ENCODE measurements at places on chromosomes 4 and X.

GRCh38 chr4:147969573-147970385 lies 237.9 kb downstream of the ARHGAP10 start:
- no peak for DNase-seq

DNA sequence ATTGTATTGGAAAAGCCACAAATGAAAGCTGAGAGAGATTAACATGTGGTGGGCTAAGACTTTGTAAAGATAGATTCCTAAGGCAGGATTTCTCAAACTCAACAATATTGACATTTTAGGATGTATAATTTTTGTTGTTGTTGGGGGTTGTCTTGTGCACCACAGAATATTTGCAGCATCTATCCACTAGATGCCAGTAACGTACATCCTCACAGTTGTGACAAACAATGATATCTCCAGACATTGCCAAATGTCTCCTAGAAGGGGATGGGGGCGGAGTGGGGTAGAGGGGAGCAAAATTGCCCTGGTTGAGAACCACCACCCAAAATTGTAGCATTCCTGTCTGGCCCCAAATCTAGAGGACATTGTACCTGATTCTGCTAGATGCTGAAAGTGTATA lies 14.7 kb upstream of the CBR4 start:
- DNase-seq = no peak

GRCh38 chr4:113822555-113823290 lies 61.2 kb upstream of the CAMK2D start:
- no peak for DNase-seq

DNA sequence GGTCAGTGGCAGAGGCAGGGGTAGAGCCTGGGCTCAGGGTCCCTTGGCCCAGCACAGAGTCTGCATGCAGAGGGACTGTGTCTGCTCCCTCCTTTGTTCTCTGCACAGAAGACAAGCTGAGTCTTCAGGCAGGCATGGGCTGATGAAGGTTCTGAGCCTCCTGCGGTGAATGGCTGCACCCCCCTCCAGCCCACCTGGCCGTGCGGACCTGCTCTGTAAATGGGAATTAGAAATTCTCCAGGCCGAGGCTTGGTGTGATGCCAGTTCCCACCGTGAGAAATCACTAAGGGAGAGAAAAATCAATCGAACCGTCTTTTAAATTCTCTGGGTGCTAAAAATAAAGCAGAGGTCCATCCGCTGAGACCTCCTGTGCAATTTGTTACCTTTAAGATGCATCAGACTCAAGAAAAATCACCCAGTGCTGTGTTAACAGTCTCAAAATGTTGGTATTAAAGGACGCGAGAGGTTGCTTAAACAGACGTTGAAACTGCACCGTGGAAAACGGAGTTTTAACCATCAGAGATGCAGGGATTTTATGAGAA lies 96.0 kb downstream of the WFS1 start:
- DNase-seq = no peak

DNA sequence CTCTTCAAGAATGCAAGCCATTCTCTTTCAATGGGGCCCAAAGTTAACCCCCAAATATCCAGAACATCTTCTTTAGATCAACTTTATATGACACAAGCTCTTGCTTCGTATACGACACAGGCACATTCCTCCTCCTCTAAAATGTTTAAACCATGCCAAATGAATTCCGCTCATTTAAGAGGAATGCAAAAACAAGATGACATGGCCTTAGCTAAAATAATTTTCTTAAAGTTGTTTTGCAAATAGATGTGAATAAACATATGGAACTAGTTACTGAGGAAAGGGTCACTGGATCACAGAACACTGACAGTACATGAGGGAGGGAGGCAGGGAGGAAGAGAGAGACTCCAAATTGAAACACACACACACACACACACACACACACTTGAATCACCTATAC lies 97.4 kb downstream of the RASL11B start:
- no peak for DNase-seq

GRCh38 chrX:134443461-134443860 lies 16.5 kb upstream of the HPRT1 start:
- DNase-seq = no peak

DNA sequence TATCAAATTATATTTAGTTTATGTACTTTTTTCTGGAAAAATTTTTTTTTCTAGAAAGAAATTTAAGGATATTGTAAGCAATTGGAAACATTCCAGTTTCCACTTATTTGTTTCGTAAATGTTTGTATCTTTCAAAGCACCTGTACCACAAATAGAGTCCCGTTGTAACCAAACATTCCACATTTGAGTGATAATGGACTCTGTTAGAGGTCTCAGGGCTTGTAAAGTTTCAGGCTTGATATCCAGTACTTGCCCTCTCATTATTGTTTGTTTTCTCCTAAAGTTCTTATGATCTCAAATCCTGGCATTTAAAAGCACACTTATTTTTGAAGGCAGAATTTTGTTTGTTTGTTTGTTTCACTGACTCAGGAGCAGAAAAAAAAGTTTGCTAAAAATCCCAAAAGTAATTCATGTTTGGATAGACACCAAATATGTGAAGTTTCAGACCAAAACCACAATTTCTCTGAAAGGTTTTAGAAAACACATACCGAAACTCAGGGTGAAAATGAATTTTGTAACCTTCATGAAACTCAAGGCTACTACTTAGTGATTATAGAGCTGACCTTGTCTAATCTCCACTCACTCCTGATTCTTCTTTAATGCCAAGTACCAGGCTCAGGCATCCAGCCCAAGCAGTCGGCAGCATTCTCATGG lies 5.7 kb upstream of the TMEM192 start:
- DNase-seq = no peak

DNA sequence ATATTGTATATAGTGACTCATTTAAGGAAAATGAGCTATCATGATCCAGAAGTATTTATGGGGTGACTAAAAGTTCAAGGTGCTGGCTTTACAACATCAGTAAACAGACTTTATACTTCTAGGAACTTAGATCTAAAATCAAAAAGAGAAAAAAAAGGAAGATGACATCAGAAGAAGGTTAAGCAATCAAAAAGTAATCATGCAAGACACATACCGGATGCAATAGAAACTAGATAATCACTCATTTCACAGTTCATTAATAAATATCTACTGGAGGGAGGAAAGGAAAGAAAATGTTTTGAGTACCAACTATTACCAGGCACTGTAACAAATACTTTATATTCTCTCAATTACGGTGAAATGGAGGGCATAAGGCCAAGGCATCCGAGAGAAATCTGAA lies 276.4 kb downstream of the SPRY1 start:
- DNase-seq = no peak

DNA sequence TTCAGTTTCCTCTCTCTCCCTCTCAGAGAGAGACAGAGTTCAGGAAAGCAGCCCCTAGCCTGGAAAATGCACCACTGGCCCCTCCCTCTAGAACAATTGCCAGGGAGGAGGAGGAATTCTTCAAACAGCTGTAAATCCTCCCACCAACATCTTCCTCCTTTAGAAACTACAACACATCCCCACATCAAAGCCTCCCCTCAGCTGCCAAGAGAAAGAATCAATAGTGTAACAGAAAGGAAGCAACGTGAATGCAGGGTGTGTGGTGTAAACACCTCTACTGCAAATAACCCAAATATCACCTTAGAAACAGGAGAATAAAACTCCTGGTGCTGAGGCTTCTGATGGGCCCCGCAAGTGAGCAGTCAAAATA lies 249.9 kb upstream of the GATB start:
- no peak for DNase-seq

DNA sequence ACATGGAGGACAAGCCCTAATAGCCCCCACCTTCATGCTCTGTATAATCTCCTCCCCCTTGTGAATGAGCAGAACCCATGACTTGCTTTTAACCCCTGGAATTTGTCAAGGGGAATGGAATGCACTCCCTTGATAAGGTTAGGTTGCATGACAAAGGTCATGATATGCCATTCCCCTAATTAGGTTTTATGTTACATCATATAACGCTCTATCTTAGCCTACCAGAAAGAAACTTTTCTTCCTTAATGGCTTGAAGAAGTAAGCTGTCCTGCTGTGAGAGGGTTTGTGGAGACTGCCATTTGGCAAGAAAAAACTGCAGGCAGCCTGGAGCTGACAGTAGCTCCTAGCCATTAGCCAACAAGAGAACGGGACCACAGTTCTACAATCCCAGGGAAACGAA lies 399.8 kb upstream of the MAD2L1 start:
- no peak for DNase-seq

DNA sequence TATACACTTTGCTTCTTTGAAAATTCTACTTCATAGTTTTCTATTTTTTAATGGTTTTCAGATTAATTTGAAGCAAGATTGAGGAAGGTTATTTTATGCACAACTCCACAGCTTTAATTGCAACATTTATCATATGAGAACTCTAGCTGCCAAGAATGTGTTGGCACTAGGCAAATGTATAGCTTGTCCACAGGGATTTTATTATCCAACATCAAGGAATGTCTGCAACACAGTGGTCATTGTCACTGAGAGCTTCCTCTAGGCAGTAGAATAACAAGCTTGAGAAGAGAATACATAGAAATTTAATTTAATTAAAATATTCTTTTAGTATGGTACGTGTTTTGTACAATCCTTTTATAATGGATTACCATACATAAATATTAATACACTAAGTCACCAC lies 1600.8 kb downstream of the ARAP2 start:
- DNase-seq = no peak

GRCh38 chr4:6506616-6507140 lies 34.3 kb upstream of the PPP2R2C start:
- DNase-seq = no peak

DNA sequence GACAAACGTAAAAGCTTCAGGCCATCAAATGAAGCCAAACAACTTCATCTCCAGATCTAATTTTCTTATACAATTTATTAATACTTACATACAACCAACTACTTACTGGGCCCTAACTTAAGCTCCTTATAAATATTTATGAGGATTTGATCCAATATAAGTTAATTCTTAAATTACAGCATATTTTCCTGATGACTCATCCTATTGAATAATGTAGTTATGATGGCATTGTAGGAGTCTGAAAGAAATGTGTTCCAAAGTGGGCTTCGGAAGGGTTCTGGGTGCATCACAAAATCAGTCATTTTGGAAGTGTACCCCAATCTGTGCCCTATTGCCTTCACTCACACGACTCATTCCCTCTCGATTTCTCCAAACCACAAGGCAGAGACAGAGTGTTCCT lies 455.1 kb upstream of the CTSO start:
- no peak for DNase-seq

DNA sequence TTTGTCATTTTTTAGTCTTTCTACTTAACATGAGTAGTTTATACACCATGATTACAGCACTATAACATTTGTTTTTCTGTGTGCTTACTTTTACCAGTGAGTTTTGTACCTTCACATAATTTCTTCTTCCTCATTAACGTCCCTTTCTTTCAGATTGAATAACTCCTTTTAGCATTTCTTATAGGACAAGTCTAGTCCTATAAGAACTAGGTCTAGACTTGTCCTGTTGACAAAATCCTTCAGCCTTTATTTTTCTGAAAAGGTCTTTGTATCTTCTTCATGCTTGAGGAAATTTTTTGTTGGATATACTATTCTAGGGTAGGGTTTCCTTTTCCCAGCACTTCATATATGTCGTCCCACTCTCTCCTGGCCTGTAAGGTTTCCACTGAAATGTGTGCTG lies 253.3 kb upstream of the ARHGAP24 start:
- no peak for DNase-seq

- no peak for DNase-seq
Measured at GRCh38 chr4:137644201-137644600, 111.9 kb upstream of the PCDH18 start.

DNA sequence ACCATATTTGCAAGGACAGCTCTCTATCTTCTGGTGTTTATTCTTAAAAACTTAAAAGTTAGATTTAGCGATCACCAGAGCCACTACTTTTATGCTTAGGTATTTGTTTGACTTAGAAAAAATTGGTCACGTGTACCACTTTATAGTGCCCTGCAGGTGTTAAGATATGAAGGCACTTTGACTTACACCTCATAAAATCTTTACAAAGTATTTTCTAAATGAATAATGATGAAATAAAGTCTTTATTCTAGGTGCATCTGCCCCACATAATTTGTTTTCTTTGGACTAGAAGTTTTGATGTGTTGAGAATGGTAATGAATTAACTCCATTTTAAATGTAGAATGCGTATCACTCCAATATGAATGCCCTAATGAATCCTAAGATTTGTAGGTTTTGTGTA lies 2.9 kb downstream of the FMR1 start:
- no peak for DNase-seq

GRCh38 chr4:13525606-13526281 lies 18.6 kb downstream of the NKX3-2 start:
- DNase-seq = no peak

DNA sequence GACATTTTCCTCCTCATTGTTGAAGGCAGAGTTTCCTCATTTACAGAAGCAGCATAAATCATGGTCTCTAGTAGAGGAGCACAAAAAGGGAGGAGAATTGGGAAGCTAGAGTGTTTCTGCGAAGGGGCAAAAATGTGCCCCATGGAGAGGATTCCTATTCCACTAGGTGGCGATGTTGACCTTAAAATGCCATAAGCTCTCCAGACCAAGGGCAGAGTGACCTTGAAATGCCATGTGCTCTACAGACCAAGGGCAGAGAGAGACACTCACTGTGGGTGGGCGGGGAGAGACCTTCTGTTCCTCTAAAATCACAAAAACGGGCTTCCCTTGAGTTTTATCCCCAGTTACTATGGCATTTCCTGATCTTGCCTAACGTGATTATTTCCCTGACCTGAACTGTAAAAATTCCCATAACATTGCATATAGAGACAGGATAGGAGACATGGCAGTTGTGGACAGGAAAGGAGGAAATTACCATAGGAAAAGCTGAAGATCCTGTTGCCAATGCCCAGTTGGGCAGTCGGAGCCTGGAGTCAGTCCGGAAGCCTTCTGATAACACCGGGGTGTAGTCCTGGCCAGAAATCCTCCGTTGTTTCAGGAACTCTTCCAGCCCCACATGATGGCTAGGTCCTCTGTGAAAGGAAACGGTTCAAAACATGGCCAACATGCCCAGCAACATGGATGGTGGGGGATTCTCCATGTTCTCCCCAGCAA lies 567.7 kb downstream of the MAGEB5 start:
- DNase-seq = no peak

DNA sequence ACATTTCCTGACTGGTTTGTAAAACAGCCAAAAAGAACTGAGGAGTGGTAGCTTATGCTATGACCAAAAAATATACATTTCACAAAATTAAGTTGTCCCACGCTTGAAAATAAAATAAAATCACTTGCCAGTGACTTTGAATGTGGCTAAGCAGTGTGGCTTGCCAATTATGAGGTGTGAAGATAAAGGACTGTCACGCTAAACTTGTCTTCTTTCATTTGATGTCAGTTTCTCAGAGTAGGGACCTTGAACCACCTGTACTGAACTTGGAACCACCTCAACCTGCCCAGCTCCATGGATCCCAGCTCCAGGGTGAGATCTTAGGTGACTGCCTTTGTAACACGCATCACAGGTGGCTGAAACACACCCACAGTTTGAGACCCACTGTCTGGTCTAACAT lies 113.7 kb upstream of the TBL1X start:
- no peak for DNase-seq

DNA sequence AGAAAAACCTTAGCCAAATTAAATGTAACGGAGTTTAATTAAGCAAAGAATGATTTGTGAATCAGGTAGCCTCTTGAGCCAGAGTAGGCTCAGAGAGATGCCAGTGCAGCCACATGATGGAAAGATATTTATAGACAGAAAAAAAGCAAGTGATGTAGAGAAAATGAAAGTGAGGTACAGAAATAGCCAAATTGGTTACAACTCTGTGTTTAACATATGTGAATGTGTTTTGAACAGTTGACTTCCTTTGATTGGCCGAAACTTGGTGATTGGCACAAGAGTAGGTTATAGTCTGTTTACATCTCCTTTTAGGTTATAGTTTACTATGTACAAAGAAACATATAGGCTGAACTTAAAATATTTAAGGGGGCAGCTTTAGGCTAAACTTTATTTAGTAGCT lies 459.9 kb upstream of the BOD1L1 start:
- DNase-seq = no peak

GRCh38 chrX:74451450-74452198 lies 30.3 kb downstream of the SLC16A2 start:
- no peak for DNase-seq
